ENCODE measurements at places on chromosomes 3 and 15.

DNA sequence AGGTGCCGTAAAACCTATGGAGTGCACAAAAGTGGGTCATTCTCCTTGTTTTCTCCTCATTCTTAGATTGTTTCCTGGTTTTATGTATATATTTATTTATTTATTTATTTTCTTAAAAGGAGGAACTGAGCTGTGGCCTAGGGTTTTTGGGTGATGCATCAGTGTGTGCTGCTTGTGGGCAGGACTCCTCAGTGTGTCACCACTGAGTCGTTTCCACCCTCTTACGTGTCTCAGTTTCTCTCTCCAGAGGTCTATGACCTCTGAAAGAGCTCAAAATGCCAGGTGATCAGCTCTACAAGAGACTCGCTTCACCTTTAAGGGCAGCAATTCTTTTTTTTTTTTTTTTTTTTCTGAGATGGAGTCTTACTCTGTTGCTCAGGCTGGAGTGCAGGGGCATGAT, 72.9 kb downstream of the CD200 start:
- DNase-seq, result no peak

- DNase-seq, result no peak
Observed at GRCh38 chr3:127110982-127111693, 81.8 kb upstream of the PRR23E start.

- no peak for DNase-seq
Observed at GRCh38 chr15:57500979-57501576, 90.6 kb upstream of the MYZAP start.

DNA sequence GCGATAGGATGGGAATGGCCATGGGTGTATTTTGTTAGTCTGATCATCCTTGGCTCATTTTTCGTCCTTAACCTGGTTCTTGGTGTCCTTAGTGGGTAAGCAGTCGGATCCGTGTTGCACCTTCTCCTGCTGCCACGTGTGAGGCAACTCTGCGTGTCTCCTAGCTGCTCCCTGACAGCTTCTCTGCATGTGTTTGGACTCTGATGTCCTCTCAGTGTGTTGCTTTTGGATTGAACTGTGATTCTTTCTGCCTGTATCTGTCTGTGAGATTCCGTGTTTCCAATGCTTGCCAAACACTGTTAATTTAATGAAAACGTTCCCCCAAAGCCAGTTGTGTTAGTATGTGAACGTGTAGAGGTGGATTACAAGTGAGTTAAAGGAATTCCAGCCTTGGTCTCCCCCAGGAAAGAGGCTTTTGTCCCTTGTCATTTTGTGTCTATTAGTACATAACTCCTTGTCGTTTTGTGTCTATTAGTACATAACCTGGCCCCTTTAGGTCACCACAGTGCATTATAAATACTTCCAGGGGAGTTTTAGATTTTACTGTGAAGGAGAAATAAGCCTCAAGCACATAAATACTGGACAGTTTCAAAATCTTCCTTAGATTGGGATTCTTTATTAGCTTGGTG, 172.4 kb downstream of the CHDH start:
- no peak for DNase-seq

GRCh38 chr15:46344915-46345314, 710.1 kb downstream of the SQOR start:
- DNase-seq, result no peak

DNA sequence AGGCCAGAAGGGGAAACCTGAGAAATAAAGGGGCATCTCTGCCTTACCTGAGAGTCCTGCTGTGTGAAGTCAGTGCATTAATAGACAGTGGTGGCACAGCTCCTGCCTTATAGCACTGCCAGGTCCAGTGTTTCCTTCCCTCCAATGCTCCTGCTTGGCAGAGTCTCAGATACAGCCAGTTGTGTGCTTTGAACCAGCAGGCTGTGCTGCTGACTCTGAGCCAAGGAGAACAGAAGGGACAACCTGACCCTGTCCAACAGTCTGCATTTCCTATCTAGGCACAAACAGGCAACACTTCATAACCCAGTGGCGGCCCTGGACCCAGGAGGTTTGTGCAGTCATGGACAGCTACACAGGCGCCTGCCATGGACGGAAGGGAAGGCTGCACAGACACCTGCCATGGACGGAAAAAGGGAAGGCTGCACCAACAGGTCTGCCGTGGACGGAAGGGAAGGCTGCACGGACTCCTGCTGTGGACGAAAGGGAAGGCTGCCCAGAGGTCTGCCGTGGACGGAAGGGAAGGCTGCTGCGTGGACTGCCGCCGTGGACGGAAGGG, 33.9 kb upstream of the PLXNA1 start:
- DNase-seq, result no peak

DNA sequence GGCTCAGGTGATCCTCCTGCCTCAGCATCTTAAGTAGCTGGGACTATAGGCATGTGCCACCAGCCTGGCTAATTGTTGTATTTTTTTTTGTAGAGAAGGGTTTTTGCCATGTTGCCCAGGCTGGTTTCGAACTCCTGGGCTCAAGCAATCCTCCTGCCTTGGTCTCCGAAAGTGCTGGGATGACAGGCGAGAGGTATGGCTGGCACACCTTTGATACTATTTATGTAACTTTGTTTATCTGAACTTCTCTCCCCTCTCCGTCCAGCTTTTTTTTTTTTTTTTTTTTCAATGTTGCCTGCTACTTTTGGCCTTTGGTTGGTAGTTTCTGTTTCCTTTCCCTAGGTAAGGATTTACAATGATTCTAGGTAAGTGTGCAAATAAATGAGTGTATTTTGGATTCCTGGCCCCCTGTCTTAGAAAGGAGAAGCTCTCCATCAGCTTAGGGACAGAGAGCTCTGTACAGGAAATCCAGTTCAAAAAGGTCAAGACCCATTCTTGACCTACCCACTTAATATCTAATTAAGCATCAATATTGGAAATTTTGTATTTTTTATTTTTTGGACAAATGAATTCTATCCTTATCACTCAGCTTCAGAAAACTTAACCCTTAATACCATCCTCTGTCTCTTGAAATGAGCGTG, 6.8 kb downstream of the ARL6IP5 start:
- DNase-seq, result no peak

DNA sequence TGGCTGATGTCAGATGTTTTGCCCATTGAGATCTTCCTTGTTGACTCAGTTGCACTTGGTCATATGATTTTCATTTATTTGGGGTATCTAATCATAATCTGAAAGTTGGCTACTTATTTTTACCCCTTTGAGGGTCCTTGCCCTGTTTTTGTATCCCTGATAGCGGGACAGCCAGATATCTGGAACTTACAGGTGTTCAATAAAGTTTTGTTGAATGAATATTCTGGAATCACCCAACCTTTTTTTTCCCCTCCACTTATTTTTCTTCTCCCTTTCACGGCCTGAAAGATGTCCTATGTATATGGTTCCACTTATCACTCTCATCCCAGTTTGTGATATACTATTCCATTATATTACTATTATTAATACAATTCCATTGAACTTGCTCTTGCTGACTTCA, 12.8 kb downstream of the CTNNB1 start:
- no peak for DNase-seq

DNA sequence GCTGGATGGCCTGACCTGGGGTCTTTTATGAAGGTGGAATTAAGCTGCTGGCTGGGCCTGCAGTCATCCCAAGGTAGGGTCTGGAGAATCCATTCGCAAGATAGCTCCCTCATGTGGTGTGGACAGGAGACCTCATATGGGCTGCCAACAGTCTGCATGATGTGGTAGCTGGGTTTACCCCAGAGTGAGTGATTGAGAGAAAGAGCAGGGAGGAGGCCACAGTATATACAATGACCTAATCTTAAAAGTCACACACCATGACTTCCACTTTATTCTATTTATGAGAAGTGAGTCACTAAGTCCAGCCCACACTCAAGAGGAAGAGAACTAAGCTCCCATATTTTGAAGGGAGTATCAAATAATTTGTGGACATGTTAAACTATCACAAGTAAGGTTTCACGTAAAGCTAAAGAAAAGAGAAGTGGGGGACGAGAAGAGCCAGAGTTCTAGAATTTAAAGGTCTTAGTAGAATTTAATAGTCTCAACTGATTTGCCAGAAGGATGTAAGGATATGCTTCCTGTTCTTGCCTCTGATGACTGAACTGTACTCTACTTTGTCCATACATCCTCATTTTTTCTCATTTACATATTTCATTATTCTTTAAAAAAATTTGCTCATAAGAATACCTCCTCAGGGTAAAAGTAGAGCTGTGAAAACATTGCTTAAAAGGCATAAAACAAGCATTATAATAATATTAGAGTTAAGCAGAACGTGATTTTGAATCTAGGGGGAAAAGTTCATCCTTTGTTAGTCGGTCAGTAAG, 184.4 kb downstream of the PEX5L start:
- DNase-seq, result no peak

DNA sequence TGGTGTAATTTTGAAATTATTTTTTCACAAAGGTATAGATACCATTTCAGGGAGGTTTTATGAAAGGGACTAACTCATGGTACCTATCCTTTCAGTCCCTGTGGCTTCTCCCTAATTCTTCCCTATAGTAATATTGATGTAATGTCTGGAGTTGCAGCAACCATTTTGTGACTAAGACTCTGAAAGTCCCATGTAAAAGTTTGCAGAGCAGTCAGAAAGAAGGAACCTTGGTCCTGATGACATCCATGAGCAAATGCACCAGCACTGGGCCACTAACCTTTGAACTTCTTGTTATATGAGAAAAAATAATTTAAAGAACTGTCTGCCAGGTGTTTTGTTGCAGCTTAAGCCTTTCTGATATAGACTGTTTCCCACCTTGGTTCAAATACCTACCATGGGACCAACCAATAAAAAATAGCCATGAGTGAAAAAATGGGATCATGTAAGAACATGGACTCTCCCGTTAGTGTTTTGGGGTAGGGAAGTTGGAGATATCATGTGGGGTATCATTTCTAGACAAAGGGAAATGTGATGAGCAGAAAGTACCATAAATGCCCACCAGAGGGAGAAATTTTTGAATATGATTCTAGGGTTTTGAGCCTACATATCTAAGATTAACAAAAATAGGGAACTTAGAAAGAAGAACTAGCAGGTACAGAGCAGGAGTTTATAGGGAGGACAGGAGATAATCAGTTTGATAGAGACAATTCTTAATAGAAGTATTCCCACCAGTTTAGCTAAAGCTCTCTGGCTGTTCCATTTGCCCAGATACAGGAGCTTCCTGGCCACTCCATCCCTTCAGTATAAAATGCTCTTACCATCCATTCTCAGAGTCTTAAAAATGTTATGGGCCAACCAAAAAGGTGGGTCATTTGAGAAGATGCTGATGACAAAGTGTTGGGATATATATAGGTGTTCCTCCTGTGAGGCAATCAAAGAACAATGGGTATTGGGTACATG, 3.4 kb upstream of the CPOX start:
- no peak for DNase-seq

GRCh38 chr15:38411902-38412301, 42.0 kb upstream of the FAM98B start:
- no peak for DNase-seq

GRCh38 chr15:78414621-78415250, 23.3 kb upstream of the IREB2 start:
- DNase-seq, result no peak

- DNase-seq, result no peak
Observed at GRCh38 chr3:159819676-159820075, 169.0 kb upstream of the IL12A start.

- DNase-seq, result no peak
Observed at GRCh38 chr15:57395292-57395691, 19.0 kb downstream of the CGNL1 start.

- DNase-seq, result no peak
Observed at GRCh38 chr3:110181226-110181625, 843.9 kb upstream of the DPPA4 start.

GRCh38 chr15:94296717-94297116, 65.4 kb downstream of the MCTP2 start:
- DNase-seq, result no peak

DNA sequence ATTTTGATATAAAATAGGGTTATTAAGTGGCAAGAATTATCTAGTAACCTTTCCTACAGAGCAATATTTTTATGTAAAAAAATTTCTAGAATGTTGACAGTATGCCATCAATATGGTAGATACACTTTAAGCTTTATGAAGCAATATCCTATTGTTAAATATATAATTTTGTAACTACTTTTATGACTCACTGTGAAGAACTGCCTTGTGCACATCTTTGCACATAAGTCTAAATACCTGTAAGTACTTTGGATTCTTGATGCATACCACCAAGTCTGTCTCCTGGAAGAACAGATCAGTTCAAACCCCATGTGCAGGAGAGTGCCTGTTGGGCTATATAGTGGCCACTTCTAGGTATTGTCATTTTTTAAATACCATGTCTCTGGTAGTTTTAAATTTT, 205.7 kb upstream of the EIF1B start:
- no peak for DNase-seq

- no peak for DNase-seq
Observed at GRCh38 chr3:6078436-6078835, 782.5 kb upstream of the GRM7 start.

GRCh38 chr3:127590282-127590592, 296 bp downstream of the TPRA1 start:
- no peak for DNase-seq

- DNase-seq, result no peak
Observed at GRCh38 chr15:83955806-83956265, 279.7 kb upstream of the GOLGA6L4 start.

DNA sequence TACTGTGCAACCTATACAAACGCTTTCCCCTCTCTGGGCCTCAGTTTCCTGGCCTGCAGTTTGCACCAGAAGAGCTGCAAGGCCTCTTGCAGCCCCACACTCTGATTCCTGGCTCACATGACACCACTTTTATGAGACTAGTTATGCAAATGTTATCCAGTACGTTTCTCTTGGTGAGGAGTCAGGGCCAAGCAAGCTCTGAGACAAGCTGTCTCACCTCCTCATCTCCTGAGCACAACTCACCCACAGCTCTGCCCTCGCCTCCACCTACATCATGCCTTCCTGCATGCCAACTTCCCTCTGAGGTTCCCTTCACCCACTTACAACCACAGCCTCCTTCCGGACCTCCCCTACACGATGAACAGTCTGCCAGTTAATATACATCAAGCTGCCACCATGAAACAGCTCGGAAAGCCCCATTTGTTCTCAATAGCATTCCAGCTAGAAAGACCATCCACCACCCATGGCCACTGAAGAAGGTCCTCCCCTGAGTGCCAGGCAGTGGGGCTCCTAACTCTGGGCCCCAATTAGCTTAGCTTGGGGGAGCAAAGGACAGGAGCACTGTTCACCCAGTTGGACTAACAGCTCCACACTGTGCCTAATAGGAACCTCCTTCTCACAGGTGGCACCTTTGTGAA, 25.0 kb downstream of the CRYGS start:
- DNase-seq, result no peak

GRCh38 chr15:85692873-85693272, 101.9 kb downstream of the KLHL25 start:
- no peak for DNase-seq

- DNase-seq, result no peak
Observed at GRCh38 chr3:39327746-39328349, 1.7 kb upstream of the CCR8 start.

GRCh38 chr3:176766862-176767261, 430.4 kb downstream of the TBL1XR1 start:
- no peak for DNase-seq

Measured in chondrocyte (in vitro differentiated cells).